ENCODE measurements at places on chromosomes 7 and 10.
A peak's percentile ranks its signal among the peaks of the same experiment; 100 is the strongest.

- peak; percentile 39 for DNase-seq
Measured at GRCh38 chr7:44257618-44258422, 57.0 kb downstream of the YKT6 start.

DNA sequence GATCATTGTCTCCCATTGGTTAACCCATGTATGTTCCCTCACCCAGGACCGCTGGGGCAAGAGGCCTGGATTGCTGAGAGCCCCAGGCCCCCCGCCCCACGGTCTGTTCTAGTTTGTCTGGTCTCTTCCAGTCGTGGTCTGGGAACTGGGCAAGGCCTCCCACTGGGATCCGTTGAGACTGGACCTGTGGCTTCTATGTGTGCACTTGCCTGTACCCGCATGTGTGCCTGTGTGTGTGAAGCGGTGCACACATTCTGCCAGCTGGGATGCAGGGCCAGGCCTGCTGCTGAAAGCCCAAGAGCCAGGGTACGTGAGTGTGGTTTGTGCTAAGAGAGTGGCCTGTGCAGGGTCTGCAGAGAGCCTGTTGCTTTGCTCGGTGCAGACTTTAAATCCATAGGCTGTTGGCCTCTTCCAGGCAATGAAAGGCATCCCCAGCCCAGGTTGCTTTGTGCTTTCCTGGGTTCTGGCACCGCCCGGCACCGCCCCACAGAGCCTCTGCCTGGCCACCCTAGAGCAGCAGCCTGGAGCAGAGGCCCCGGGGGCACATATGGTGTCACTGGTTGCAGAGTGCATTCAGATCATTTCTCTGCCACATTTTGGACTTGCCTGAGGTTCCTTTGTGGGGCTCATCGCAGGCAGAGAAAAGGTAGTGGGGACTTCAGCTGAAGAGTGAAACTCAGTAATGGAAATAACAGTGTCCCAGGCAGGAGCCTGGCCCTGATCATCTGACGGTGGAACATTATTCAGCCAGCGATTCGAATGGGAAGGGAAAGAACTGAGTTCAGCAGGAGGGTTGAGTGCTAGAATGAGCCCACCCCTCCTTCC lies 215.5 kb downstream of the GLRX3 start:
- DNase-seq, result no peak

DNA sequence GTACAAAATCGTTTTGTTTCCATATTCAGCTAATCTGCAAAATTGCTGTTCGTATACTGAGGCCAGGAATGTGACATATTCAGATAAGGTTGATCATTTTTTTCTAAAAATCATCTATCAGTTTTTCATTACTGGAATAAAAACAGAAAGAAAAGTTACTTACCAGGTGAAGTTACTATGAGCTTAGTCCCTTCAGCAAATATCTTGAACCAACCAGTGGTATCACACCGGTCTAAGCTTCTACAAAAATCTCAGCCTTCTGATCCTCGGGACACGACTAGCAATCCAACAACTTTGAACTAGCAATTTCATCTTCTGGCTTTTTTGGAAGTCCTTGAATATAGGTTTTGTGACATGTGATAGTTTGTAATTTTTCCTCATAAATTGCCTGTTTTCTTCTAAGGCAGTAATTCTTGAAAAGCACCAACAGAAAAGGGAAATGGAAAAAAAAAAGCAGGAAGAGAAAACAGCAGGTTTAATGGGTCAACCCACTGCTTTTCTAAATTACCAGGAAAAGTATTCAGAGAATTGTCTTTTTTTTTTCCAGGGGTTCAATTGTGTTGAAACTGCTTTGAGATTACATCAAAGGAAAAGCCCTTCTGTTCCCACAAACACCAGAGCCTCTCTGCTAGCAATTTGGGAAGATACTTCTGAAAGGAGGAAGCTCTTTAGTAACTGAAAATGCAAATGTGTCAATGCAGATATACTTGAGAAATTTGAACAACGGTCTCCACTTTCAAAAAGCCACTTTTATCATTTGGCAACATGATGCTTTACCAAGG lies 2.9 kb upstream of the TARP start:
- no peak for DNase-seq

DNA sequence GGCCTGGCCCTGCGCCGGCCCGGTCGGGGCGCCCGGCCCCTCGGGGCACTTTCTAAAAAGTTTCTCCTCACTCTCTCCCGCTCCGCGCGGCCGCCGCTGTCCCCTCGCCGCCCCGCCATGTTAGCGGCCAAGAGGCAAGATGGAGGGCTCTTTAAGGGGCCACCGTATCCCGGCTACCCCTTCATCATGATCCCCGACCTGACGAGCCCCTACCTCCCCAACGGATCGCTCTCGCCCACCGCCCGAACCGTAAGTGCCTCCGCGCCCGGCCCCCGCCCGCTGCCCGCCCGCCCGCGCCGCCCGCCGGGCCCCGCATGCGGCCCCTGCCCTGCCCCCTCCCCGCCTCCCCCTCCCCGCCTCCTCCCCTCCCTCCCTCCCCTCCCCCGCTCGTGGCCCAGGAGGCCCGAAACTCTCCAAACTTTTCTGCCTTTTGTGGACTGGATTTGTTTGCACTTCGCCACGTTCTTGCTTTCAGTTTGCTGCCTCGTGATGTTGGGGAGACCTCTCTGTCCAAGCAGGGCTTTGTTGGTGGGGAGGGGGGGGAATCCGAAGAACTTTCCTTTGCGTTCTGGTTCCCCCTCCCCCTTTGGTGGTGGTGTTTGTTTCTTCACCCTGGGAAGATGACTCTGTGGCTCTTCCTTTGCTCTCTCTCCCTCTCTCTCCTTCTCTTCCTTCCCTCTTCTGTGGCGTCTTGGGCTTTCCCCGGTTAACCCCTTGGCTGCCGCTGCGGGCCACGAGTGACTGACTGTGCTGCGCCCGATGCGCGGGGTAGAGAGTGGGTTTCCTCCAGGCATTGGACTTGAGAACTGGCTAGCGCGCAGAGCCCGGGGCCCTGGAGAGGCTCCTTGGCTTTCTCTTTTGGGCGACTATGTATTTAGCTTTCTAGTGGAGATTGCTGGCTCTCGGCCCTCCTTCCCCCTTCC lies 1.6 kb downstream of the TCF7L2 start:
- DNase-seq, result no peak

GRCh38 chr7:85162721-85163120 lies 24.1 kb downstream of the SEMA3D start:
- DNase-seq, result no peak

DNA sequence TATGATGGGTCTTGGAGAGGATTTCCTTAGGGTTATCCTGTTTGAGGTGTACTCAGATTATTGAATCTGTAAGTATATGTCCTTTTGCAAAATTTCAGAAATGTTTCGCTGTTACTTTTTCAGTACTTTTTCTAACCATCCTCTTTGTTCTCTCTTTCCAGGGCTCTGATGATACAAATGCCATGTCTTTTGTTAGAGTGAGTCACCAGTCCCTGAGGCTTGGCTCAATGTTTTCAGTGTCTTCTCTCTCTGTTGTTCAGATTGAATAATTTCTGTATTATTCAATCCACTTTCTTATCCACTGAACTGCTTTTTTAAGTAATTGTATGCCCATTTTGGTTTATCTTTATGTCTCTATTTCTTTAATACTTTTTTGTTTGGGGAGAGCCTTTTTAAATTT lies 449.4 kb downstream of the TNS3 start:
- DNase-seq, result no peak

- DNase-seq, result no peak
Measured at GRCh38 chr10:51694086-51694768, 5.2 kb downstream of the CSTF2T start.

DNA sequence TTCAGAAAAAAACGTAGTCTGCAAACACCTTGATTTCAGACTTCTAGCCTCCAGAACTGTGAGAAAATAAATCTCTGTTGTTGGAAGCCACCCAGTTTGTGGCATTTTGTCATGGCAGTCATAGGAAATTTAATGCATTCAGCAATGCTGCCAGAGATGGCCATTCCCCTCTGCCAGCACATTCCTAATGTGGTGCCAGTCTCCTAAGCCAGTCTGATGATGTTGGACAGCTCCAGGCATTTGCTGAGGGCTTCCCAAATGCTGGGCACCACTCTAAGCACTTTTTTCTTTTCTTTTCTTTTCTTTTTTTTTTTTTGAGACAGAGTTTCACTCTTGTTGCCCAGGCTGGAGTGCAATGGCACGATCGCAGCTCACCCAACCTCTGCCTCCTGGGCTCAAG lies 666.7 kb upstream of the C7orf33 start:
- no peak for DNase-seq

DNA sequence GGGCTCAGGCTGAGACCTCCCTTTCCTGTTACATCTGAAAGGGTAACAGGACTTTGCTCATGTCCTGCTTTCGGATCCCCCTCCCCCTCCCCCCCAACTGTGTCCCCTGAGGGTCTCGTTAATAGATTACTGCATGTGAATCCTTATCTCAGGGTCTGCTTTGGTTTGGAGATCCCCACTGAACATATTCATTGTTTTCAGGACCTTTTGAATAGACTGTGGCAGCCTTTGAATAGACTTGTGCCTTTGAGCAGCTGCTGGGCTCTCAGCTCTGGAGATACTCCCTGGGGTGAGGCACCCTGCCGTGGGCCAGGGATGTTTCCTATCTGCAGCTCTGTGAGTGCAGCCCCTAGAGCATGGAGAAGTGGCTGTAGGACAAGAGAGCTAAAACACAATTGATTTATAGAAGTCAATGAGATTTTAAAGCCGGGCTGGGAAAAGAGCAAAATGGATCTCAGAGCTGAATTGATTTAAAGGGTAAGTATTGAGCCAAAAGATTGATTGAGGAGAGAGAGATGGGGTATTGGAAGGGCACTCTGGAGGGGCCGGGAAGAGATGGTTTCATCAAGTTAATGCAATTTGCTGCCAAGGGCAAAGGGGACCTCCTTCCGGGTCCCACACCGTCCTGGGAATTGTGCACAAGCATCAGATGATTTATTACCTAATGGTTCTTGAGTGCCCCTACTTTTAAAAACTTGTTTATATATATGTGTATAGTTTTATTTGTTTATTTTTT lies 9.9 kb downstream of the ARHGAP22 start:
- DNase-seq, result no peak

GRCh38 chr7:87510411-87510875 lies 35.0 kb upstream of the ABCB4 start:
- no peak for DNase-seq

- DNase-seq, result no peak
Measured at GRCh38 chr10:29448125-29448524, 159.3 kb downstream of the LYZL1 start.

DNA sequence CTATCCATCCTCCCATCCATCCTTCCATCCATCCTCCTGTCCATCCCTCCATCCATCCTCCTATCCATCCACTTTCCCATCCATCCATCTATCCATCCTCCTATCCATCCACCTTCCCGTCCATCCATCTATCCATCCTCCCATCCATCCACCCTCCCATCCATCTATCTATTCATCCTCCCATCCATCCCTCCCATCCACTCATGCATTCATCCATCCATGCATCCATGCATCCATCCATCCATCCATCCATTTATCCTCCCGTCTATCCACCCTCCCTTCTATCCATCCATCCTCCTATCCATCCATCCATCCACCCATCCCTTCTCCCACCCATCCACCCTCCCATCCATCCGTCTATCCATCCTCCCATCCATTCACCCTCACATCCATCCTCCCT lies 25.2 kb upstream of the PSMG3 start:
- DNase-seq, result no peak

GRCh38 chr10:97759158-97759887 lies 12.5 kb downstream of the SFRP5 start:
- DNase-seq, result no peak

- no peak for DNase-seq
Measured at GRCh38 chr10:131017566-131018285, 293.8 kb downstream of the TCERG1L start.

DNA sequence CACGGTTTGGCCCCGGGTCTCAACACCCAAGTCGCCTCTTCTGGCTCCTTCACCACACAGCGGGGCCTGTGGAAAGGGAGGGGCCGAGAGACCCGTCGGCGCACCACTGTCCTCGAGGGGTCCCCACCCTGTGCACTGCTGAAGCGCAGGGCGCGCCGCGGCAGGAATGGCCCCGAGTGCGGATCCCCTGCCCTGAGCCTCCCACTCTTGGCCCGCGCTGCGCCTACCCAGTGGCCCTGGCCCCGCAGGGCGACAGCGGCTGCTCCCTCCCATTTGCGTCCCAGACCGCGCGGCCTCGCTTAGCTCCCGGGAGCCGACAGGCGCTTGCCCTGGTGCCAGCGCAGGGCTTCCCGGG lies 2.1 kb upstream of the SFMBT2 start:
- DNase-seq, result no peak

DNA sequence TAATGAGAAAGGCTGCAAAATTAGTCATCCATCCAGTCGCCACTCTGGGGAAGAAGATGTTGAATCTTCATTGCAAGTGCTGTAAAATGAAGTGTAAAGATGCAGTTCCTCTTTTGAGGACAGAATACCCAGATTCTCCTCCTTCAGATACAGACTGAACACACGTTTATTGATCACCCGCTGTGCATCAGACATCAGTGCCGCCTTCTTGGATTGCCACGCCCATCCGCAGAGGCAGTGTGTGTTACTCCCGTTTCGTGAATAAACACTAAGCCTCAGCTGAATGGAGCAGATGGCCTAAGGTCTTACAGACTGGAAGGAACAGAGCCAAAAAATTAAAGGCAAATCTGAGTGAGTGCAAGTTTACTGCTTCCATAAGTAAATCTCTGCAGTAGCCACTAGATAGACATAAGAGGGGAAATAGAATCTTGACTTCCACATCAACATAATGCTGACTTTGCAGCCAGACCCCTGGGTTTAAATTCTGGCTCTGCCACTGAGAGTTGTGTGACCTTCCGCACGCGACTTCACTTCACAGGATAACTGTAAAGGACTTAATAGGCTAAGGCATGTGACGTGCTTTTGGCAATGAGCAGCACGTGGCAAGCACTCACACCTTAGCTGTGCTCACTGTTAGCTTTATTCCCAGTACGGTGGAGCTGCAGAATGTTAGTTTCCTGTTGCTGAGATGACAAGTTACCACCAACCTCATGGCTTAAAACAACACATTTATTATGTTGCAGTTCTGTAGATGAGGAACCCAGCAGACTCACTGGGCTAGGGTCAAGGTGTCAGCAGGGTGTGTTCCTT lies 285.9 kb downstream of the CELF2 start:
- no peak for DNase-seq

DNA sequence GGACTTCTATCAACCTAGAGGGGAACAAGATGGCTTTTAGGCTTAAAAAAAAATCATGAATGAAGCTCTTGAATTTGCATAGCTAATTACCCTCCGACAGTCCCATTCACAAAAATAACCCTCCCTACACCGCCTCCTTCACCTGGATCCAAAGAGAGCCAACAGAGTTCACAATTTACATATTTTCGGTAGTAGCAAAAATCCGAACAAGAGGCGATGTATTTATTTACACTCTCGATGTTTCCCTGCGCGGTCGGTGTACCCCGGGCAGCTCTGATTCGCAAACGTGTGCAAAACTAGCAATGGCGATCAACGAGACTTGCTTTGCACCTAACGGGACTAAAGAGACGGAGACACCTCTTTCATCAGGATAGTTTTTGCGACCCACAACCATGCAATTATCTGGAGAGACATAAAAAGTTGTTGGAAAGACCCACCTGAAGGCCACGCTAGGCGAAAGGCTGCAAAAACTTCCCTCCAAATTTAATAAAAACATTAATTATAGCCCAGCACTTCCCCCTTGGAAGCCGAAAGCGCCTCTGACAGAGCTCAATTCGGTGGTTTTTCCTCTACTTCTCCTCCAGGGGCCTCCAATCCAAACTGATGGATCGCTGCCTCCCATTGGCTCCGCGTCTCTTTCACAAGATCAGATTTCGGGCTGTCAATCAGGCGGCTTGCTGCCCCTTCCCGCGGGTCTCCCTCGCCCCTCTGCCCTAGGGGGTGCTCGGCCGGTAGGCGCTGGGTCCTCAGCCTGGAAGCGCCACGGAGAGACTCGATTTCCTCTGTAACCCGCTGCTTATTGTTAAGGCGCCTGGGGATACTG lies at the start of gene ETV1:
Gene ETV1 (minus strand): TSS at position 541 of the 823 bp plus-strand sequence. CDS start 614 bp downstream, outside the sequence.
- DNase-seq, result no peak

- DNase-seq, result peak; percentile 95
Measured at GRCh38 chr10:3468919-3469638, 296.5 kb upstream of the PITRM1 start.

- peak; percentile 88 for DNase-seq
Measured at GRCh38 chr10:91652364-91652763, 19.5 kb upstream of the PPP1R3C start.

Measured in fibroblast of skin of left quadriceps (primary cell).